ENCODE measurements at places on chromosomes 2 and 18.

- no peaks in the 10 kb centered on the region for H3K36me3 ChIP-seq
- H3K4me1 ChIP-seq: peaks cover 5% of the 10 kb centered on the region
- no peaks in the 10 kb centered on the region for H3K27me3 ChIP-seq
- H3K4me3 ChIP-seq: peak overlapping the region; percentile 82
- peak overlapping the region; percentile 88 for H3K27ac ChIP-seq
Observed at GRCh38 chr2:61535449-61535848, 2.7 kb downstream of the XPO1 start.

DNA sequence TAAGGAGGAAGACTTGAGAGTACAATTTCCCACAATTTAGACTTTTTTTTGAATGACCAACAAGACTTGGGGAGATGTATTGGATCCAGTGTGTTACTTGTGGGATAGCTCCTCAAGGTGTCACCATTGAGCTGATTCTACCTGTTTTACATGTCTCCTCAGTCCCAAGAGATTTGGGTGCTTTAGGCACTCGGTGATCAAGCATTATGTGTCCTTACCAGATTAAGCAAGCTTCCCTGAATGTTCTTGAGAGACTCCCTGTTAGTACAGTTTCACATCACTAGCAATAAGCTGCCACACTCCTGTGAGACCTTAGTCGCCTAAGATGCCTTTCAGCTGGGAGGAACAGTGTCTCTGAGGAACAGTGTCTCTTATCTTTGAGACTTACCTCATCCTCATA, 384.3 kb upstream of the SYT4 start:
- no peaks in the 10 kb centered on the region for H3K4me1 ChIP-seq
- DNase-seq: no peak
- H3K27me3 ChIP-seq: no peaks in the 10 kb centered on the region
- H3K4me3 ChIP-seq: no peak overlapping the region
- no peaks in the 10 kb centered on the region for H3K36me3 ChIP-seq

GRCh38 chr2:233853883-233854240, 473 bp downstream of the HJURP start:
- H3K27ac ChIP-seq: no peak overlapping the region
- peak overlapping the region; percentile 61 for H3K4me3 ChIP-seq
- no peak for DNase-seq
- H3K36me3 ChIP-seq: no peaks in the 10 kb centered on the region

DNA sequence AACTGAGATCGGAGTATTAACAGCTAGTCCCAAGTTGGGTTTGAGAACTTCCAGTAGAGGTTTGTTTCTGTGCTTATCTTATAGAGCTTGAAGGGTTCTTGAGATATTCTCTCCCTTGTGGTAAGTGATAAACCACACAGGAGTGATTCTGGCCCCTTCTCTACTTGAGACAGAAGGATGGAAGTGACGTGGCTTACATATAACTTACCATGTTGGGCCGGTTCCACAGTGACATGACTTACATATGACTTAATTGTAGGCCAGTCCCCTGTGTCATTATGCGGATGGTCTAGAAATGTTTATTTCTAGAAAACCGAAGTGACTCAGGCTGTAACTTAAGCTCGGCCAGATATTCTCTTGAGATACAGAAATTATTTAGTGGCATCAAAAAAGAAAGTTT, 62.7 kb downstream of the TRAPPC12 start:
- H3K36me3 ChIP-seq: no peaks in the 10 kb centered on the region
- no peak for DNase-seq
- H3K4me1 ChIP-seq: no peaks in the 10 kb centered on the region
- H3K27me3 ChIP-seq: no peaks in the 10 kb centered on the region
